ENCODE measurements at places on chromosomes 13 and 19. TPM values are rescaled to one million over a fixed set of nuclear protein-coding genes. Genes with fewer than 3 reads are reported as not detected.

- no peak for DNase-seq
Measured at GRCh38 chr13:111202745-111203144, 87.6 kb downstream of the ARHGEF7 start.

- DNase-seq, result no peak
Measured at GRCh38 chr13:70189981-70190380, 81.7 kb upstream of the KLHL1 start.

LILRA1 gene
- polyA plus RNA-seq, result 0.32 TPM

DNA sequence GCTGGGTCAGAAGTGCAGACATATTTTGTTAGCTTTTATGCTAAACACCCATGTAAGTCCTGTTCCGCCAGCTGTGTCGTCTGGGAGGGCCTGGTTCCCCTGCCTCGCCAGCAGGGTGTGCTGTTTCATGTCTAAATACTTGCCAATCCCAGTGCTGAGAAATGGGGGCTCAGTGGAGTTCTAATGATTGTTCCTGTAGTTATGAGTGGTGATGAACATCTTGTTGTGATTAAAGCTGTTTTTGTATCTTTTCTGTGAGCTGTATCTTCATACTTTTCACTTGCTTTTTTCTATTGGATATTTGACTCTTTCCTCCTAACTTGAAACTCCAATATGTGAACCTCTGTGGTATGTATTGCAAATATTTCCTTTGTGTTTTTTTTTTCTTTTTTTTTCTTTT, 32.7 kb downstream of the KDM4B start:
- DNase-seq, result no peak

DNA sequence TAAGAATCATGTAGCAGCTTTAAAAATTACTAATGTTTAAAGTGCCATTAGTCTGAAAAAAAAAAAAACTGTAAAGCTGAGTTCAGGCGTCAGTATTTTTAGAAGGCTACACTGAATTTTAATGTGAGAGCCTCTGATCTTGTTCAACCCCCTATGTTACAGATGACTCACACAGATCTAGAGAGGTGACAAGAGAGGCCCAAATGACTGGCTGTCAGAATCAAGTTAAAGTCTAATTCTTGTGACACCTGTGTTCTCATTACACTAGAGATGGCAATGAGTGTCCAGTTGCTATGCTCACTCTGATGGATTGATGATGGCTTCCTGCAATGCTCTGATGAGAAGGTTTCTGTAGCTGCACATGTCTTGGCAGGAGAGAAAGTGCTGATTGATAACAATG, 203.5 kb upstream of the OBI1 start:
- DNase-seq, result no peak

ZNF14 gene
- 13.5 TPM for polyA plus RNA-seq

- DNase-seq, result no peak
Measured at GRCh38 chr13:34638897-34639296, 303.2 kb upstream of the NBEA start.

DNA sequence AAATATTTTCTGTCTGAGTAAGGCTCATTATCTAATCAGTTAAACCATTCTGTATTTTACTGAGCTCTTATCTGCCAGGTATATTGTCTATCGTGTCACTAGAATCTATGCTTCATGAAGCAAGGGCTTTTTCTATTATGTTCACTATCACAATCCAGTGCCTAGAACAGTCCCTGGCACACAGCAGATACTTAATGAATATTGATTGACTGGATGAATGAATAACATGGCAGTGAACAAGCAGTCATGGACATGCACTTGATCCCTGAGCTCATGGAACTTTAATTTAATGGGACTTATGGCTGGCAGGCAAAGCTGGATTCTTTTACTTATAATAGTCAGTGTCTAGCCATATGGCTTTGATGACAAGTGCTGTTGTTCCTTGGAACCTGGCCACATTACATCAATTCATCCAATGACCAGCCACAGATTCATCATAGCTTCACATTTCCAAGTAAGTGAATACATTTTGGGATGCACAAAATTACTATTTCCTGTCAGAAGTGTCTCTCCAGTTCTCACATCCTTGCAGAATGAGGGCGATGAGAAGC, 214.8 kb downstream of the COG6 start:
- DNase-seq, result no peak

GRCh38 chr19:35742121-35742724, at the start of gene IGFLR1:
Gene IGFLR1, minus strand, starts transcription at chr19:35742452. Its CDS starts 1,272 bp downstream, at chr19:35741180.
- DNase-seq, result no peak

DNA sequence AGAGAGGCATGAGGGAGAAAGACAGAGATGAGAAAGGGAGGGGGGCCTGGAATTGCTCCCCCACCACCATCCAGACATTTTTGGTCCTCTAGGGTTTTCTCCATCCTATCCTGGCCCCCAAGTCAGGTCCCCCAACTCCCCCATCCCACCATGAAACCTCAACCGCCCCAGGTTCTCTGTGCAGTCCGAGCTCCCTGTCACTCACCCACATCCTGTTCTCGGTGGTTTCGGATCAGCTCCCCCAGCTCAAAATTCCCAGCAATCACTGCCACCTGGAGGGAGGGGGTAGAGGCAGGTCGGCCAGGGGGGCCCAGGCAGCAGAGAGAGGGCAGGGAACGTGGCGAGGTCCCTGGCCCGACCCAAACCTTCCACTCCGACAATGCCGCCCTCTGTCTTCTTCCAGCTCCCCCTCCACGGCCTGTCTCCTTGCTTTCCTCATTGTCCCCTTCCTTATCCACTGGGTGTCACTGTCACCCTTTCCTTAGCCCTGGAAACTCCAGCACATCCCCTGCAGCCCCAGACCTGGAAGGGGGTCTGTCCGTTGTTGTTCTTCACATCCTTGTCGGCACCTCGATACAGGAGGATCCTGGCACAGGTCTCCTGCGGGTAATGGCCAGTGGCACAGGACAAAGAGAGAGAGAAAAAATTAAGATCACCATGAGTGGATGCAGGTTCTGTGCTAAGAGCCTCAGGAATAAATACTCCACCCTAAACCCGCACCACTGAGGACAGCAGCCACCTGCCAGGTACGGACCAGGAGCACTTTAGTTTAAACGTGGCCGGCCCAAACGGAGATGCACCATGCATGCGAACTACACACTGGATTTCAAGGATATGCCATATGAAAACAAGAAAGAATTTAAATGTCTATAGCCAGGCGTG, 15.4 kb downstream of the SHANK1 start:
- no peak for DNase-seq

GRCh38 chr19:48624791-48625723, 5.8 kb downstream of the SPHK2 start:
- DNase-seq, result no peak

GRCh38 chr13:94758436-94758960, 46.2 kb upstream of the SOX21 start:
- DNase-seq, result no peak

DNA sequence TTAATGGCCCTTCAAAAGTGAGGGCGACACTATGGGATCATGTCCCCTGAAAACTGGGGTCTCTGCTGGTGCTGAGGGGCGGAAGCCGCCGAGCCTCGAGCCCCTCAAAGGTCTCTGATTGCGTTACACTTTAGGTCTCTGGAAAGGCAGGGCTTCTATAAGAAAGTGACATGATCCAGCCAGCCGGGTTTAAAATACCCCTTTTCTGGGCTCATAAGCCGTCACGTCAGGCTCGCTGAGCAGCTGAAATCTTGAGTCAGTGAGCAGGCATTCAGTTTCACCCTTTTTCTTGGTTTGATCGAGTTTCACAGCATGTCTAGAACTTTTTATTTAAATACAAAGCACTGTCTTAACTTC, 600 bp upstream of the HMGB1 start:
- no peak for DNase-seq

SBK2 gene
- 1.5 TPM for polyA plus RNA-seq

LCP1 gene
- 6.5 TPM for polyA plus RNA-seq

ATP12A gene
- polyA plus RNA-seq, result 18.4 TPM

GRCh38 chr19:11535792-11536595, 2.7 kb upstream of the CNN1 start:
- DNase-seq, result peak; percentile 63

GRCh38 chr13:98307463-98308085, 130.5 kb upstream of the RNF113B start:
- no peak for DNase-seq

ARHGAP33 gene
- 20.1 TPM for polyA plus RNA-seq

GRCh38 chr13:111217641-111218040, 102.5 kb downstream of the ARHGEF7 start:
- DNase-seq, result no peak

DNA sequence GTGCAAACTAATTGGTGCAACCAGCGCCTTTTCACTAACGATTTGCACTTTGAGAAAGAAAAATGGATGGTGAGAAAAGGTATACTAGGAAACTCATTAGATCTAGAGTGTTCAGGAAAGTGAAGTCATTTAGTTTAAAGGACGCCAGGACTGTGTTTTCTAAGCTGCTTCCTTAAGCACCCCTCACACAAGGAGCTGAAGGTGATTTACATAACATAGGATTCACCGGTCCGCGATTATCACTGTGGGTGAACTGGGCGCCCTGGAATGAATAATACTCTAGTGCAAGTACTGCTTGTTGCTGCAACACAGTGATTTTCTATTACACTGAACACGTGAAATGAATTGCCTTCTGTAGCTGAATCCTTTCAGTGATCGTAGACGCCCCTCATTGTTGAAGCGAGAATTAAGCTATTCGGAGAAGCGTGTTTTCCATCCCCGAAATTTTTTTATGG, 2.6 kb upstream of the MAB21L1 start:
- DNase-seq, result no peak
